ENCODE measurements at places on chromosomes 1 and 21. TPM values are rescaled to one million over a fixed set of nuclear protein-coding genes. Genes with fewer than 3 reads are reported as not detected.
A peak's percentile ranks its signal among the peaks of the same experiment; 100 is the strongest.

ERICH3 gene
- 35.7 TPM for total RNA-seq

CA6 gene
- total RNA-seq, result not detected

RGS7 gene
- total RNA-seq, result 5.4 TPM

DIO1 gene
- total RNA-seq, result 0.81 TPM

GJB3 gene
- total RNA-seq, result 0.55 TPM

STK40 gene
- 159 TPM for total RNA-seq

PSMD4 gene
- total RNA-seq, result 196 TPM

SERINC2 gene
- 21.7 TPM for total RNA-seq

GJA5 gene
- total RNA-seq, result 1.2 TPM

DNA sequence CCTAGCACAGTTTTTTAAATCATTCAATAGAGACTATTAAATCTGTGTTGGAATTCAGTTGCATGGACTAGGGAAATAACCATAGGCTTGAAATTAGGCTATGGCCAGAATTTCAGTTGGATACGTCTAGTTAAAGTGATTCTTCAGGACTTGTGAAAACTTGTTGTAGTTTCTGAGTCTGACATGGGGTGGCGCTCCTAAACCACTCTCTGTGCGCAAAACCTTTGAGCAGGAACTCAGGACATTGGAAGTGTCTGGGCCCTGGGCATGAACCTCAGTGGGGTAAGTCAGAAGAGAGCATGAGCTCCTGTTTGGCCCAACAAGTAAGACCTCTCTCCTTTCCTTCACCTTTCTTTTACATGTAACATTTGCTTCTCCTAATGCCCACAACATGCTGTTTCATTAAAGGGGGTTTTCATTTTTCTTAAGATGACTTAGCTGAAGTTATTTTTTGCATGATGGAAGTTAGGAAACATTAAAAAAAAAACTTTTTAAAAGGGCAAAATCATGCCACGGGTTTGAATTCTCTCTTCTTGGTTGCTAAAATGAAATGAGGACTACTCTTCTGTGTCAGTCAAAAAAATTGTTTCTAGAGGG is 17.1 kb upstream of the CCDC190 start:
- peak; percentile 77 for DNase-seq

GRCh38 chr1:92091625-92092024 is 11.5 kb downstream of the BTBD8 start:
- no peak for DNase-seq

DNA sequence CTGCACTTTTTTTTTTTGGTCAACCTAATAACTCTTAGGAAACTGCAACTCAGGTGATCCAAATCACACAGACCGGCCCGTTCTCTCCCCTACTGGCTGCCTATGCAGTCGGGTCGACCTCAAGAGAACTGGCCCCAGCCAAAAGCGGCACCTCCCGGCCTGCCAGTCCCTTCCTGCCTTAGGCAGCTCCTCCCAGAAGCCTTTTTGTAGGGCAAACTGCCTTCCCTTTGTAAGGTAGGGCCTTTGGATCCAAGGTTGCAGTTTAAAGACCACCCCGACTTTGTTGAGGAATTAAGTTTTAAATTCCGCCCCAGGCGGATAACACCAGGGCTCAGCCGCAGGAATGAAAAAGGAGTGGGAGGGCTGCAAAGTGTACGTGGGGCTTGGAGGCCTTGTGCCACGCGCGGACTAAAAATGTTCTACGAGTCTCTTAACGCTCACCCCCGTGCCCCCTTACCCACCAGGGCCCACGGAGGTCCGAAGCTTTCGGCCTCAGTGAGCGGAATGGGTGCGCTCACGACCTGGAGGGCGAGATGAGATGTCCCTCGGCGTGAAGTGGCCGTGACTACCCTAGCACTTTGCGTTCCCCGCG is 642 bp upstream of the ST3GAL3 start:
- no peak for DNase-seq

- no peak for DNase-seq
Observed at GRCh38 chr1:81151206-81151605, 649.5 kb upstream of the ADGRL2 start.

GRCh38 chr1:108585313-108585712 is 25.4 kb downstream of the EEIG2 start:
- DNase-seq, result no peak

DNA sequence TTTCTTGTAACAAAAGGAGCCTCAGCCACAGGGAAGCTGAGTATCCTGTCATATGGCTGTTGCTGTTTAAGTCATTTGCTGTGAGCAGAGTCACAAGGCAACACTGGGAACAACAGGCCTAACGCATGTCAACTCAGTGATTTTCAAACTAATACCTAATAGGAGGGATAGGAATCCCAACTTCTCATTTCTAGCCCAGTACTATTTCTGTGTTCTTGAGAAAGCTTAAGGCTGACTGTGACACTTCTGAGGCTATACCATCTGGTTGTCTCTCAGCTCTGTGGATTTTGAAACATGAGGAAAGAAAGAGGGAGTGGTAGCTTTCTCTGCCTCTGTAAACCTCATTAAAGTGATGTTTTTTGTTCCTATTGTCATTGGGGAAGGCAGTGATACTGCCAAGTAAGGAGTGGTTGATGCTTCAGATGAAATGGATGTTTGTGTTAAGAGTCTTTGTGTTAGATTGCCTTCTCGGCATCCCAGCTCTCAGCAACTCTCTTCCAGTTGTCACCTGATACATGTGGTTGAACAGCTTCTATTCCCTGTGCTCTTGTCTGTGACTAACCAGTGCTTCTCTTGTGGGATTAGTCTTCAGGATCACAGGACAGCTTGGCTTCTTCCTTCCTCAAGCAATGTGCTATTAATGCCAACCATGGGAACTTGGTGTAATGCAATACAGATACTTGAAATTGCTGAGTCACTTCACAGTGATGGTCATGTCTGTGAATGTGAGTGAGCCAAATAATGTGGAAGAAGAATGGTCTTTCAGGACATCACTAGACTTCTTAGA is 166.8 kb upstream of the IVNS1ABP start:
- no peak for DNase-seq

DNA sequence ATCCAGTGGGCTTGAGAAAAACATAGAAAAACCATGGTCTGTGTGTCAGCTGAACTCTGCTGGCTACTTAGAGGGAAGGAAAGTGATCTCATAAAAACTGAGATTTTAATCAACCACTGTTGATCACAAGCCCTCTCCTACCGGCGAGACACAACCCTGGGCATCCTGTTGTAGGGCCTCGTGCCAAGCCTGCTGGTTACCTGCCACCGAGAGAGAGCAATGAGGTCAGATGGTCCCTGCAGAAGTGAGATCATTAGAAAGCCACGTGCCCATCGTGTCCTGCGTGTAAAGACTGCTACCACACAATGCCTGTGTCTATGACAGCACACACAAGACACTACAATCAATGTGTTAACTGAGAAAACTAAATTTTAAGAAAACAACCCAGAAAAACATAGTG is 41.7 kb upstream of the GPR153 start:
- no peak for DNase-seq

DNA sequence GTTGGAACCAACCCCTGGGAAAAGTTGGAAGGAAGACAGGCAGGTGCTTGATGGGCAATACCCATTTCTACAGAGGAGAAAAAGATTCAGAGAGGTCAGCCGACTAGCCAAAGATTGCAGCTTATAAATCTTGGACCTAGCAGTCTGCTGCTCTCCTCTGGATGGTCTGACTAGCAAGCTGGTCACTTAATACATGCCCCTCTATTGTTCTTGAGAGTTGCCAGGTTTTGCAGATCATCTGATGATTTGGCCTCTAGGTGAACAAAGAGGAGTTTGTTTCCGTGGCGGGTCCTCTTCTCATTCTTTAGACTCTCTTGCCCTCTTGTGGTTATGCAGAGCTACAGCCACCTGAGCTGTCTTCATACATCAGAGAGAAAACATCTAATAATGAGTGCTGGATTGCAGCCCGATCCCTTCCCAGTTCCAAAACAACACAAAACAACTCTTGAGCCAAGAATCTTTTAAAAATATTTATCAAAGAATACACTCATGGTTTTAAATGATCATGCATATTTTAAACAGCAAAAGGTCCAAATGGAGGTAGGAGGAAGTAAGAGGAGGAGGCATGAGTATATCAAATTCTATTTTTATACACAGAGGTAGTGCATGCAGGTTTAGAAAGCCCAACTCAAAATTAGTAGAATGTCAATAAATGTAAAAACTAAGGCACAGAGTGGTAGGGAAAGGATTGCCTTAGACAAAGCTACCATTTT is 115.7 kb downstream of the SLC30A10 start:
- DNase-seq, result peak; percentile 76

DNA sequence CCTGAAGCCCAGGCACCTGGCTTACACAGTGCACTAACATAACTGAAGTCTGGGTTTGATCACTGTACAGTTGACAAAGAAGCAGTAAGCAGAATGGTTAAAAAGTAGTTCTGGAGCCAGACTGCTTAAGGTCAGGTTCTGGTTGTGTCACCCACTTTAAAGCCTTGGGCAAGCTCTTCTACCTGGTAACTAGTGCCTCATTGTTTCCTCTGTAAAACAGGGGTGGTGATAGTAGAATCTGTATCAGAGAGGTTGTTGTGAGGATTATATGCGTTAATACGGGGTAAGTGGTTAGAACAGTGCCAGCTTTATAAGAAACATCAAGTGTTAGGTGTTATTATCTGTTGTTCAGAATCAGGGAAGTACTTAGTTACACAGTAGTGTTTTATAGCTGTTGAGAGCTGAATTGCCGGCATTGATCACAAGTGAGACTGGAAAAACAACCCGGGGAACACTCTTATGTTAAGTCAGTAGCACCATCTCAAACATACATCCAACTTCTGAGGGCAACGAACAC is 3.7 kb downstream of the BACH1 start:
- no peak for DNase-seq

DNA sequence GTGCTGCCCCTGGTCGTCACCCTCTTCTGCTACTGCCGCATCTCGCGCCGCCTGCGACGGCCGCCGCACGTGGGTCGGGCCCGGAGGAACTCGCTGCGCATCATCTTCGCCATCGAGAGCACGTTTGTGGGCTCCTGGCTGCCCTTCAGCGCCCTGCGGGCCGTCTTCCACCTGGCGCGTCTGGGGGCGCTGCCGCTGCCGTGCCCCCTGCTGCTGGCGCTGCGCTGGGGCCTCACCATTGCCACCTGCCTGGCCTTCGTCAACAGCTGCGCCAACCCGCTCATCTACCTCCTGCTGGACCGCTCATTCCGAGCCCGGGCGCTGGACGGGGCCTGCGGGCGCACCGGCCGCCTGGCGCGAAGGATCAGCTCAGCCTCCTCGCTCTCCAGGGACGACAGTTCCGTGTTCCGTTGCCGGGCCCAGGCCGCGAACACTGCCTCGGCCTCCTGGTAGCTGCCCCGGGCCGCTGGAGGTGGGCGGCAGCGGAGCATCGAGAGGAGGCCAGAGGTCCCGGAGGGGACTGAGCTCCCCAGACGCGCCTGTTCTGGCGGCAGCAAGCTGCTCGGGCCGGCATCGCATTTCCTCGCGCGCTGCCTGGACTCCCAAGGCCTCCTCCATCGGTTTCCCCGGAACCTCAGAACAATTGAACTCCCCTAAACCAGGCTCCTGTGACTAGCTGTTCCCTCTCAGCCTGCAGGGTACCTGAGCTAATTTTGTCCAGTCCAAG is 1.1 kb downstream of the GPR25 start:
- DNase-seq, result no peak

DNA sequence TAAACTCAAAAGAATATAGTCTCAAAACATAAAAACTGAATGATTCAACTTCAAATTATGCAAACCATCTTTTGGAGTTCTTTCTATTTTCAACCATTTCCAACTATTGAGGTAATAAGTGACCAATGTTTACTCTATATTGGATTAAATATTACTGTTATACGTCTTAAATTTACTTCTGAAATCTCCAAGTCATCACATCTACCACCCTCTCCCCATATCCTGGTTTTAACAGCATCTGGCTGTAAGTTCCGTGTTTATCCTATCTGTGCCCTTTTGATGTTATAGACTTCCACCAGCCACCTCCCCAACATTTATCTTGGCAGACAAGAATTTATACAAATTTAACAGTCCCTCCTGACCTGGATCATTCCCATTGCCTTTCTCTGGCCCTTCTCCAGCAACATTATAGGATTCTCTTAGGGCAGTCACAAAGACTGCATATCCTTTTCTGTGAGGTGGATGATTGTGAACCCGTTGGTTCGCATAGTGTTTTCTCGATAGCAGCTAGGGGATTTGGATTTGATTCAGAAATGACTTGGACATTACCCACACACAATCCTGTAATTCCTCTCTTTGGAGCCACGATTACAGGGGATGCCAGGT is 313.4 kb upstream of the FMN2 start:
- DNase-seq, result no peak

DNA sequence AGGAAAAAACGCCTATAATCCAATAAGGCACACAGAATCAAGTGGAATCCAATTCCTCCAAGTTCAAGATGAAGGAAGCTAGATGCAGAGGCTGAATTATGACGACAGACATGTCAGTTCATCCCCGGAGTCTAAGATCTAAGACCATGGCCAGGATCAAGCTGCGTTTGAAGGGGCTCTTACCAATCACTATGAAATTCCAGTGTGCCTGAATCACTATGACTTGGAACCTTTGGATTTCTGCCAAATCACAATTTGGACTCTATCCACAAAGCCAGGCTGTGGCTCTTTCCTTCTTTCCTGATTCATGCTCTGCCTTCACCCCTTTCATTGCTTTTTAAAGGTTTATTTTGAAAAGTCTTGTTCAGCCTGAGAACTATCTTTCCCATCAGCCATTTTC is 17.1 kb downstream of the OLIG2 start:
- no peak for DNase-seq

DNA sequence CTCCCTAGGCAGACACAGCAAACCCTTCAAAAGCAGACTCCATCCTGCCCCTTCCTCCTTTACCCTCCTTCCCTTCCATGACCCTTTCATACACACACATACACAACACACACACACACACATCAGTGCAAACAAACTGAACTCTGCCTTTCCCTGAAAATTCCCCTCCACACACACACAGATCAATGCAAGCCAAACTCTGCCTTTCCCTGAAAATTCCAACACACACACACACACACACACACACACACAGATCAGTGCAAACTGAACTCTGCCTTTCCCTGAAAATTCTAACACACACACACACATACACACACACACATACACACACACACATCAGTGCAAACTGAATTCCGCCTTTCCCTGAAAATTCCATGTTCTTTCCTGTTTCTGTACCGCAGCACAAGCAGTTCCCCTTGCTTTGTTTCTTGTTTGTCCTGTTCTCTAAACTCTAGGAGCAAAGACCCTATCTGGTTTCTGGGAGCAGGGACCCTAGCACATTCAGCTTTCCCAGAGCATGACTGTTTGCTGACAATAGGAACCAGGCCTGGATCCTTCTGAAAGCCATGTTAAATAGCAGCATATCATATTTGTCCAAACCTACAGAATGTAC is 91.0 kb downstream of the PTPN14 start:
- DNase-seq, result no peak
